Activated CD8-positive, alpha-beta T cell treated with anti-CD3 and anti-CD28 coated beads, Interleukin-2, amount 10 ng/mL, durations not matched to agents 7 days and 5 days (primary cell): ENCODE measurements at places on chromosomes 3 and 15.

DNA sequence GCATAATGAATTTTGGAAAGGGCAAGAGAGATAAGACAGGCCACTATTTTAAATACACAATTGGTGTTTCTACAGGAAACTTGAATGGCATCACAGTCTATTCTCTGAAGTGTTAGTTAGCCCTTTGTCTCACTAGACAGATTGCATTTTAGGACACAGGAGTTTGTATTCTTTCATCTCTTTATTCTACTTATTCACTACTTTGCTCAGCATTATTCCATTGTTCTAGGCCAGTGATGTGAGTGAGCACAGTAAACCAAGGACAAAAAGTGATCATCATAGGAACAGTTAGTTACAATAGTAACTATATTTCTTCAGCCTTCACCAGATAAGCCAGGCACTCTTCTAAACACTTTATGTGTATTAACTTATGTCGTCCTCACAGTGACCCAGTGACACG is 150.2 kb upstream of the SLCO3A1 start:
- no peak for DNase-seq

DNA sequence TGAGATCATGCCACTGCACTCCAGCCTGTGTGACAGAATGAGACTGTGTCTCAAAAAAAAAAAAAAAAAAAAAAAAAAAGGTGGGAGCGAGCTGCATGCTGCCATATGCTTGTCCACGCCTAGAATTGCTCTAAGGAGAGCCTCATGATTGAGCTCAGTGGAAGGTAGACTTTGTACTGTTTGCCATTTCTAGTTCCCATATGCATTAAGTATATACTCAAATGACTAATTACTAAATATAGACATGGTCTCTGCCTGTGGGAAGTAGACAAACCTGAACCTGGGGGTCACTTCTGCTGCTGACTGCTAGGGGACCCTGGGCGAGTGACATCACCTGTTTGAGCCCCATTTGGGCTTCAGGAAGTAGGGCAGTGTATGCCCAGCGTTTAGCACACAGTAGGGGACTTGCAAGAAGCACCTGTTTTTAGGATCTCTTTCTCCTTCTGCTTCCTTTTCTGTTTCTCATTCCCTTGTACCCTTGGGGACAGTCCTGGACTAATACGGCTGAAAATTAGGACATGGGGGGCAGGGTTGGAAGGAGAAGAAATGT is 27.2 kb downstream of the PRKCD start:
- DNase-seq, result no peak

- no peak for DNase-seq
These were observed 76.0 kb upstream of the ATP10A start for GRCh38 chr15:25939122-25939521.

DNA sequence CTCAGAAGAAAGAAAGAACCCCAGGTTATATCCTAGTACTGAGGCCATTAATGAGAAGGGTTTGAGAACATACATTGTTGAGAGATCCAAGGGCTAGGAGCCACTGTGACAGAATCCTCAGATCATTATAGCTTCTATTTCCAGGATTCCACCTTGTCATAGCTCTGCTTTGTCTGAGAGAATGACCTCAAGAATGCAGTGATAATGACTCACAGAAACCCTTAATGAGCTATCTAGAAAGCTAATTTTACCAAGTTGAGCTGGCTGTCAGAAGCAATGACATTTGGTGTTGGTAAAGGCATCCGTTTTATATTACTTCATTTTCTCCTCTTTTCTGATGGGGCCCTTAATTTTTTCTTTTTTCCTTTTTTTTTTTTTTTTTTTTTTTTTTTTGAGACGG is 10.9 kb downstream of the TRIP4 start:
- no peak for DNase-seq

DNA sequence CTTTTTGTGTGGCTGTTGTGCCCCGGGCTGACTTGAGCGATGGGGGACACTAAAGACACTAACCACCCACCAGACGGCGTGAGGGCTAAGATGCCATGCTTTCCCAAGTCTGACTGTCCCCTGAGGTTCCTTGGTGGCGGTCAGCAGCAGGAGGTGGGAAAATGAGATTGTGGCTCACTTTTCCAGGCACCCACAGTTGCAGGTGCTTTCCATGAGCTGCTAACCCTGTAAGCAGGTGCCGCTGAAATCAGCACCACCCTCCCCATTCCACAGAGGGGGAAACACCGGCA is 17.7 kb downstream of the PRR23E start:
- no peak for DNase-seq

DNA sequence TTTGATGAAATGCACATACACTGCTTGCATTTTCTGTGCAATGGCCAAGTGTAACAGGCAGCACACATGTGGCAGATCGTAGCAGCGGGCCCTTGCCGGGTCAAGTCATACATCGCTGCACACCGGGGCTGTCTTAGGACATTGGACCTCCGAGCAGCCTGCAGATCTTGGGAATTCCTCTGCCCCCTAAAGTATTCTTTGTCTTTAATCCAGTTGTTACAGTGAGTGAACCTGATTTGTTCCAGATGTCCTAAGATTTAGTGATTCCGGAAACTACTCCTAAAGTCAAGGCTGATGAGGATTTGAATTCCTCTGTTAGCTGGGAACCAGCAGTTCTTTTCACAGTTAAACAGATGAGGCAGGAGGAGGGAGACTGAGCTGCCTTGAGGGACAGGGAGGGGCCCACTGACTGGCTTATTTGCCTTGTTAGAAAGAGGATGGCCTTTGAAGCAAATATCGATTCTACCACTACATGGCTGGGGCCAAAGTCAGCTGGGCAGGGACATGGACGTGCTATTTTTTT is 190.7 kb upstream of the CTDSPL start:
- no peak for DNase-seq

DNA sequence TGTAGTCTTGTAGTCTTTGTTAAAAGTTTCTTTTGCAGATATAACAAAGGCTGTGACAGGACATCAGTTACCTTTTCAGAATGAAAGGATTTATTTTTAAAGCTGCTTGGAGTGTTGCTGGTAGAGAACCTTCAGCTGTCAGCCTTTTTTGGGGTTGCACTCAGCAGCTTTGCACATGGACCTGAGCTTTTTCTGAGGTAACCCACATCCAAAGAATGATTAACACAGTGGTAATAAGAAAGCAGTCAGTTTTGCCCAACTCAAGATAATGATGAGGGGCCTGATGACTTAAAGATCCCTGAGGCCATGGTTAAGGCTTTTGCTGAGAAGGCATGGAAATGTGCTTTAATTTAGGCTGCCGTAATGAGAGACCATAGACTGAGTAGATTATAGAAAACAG is 1042.7 kb downstream of the PLOD2 start:
- no peak for DNase-seq

- no peak for DNase-seq
These were observed 20.9 kb downstream of the SLC24A1 start for GRCh38 chr15:65642594-65642993.

GRCh38 chr3:41417574-41417973 is 218.3 kb downstream of the CTNNB1 start:
- DNase-seq, result no peak

DNA sequence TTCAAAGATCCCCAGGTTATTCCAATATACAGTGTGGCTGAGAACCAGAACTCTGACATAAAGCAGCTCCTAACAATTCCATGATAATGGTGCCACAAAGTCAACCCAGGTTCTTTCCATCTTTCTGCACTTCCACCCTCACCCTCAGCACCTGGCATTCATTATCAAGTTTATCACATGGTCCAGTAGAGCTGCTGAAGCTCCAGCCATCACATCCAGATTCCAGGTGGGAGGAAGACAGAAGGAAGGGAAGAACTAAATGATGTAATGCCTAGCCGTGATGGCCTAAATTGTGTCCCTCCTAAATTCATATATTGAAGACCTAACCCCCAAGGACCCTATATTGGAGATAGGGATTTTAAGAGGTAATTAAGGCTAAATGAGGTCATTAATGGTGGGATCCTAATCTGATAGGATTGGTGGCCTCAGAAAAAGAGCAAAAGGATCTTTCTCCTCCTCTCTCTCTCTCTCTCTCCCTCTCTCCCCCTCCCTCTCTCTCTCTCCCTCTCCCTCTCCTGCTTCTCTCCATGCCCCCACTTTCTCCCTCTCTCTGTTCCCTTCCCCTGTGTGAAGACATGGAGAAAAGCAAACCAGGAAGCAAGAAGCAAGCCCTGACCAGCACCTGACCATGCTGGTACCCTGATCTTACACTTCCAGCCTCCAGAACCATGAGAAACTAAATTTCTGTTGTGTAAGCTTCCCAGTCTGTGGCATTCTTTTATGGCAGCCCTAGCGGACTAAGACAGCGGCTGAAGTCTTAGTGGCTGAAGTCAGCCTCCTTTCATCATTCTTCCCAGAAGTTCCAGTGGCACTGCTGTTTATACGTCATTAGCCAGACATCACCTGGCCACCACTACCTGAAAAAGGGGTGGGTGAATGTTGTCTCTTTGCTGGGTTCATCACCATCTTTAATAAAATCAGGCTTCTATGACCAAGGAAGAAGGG is 369.7 kb upstream of the PROK2 start:
- DNase-seq, result no peak

GRCh38 chr15:80404761-80405553 is 775 bp downstream of the ARNT2 start:
- no peak for DNase-seq

DNA sequence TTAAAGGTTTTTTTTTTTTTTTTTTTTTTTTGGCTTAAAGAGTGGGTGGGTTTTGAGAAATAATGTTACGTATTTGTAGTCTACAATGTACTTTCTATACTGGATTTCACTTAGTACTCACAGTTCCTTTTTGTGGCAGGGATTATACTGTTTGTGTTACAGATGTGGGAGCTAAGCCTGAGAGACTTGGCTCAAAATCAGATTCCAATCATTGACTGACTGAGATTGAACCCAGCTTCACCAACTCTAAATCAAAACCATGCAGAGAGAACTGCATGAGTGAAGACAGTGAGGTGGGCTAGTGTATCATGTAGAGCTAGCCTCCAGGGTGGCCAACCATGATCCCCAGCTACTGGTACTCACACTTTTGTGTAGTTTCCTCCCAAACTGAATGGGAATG is 68.0 kb downstream of the TMEM108 start:
- DNase-seq, result no peak

DNA sequence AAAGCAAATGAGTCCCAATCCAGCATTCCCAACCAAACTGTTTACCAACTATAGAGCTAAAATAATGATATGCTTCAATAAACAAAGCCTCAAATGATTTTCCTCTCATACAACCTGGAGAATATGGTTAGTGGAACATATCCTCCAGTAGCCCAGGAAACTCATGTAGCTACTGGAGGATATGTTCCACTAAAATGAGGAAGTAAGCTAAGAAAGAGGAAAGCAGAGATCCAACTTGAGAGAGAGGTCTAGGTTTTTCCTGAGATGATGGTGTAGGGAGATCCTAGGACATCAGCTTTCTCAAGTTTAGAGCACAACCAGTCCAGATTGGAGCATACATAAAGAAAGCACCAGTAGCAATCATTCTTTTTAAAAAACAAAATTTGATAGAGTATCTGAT is 44.6 kb upstream of the SLC4A7 start:
- DNase-seq, result no peak

DNA sequence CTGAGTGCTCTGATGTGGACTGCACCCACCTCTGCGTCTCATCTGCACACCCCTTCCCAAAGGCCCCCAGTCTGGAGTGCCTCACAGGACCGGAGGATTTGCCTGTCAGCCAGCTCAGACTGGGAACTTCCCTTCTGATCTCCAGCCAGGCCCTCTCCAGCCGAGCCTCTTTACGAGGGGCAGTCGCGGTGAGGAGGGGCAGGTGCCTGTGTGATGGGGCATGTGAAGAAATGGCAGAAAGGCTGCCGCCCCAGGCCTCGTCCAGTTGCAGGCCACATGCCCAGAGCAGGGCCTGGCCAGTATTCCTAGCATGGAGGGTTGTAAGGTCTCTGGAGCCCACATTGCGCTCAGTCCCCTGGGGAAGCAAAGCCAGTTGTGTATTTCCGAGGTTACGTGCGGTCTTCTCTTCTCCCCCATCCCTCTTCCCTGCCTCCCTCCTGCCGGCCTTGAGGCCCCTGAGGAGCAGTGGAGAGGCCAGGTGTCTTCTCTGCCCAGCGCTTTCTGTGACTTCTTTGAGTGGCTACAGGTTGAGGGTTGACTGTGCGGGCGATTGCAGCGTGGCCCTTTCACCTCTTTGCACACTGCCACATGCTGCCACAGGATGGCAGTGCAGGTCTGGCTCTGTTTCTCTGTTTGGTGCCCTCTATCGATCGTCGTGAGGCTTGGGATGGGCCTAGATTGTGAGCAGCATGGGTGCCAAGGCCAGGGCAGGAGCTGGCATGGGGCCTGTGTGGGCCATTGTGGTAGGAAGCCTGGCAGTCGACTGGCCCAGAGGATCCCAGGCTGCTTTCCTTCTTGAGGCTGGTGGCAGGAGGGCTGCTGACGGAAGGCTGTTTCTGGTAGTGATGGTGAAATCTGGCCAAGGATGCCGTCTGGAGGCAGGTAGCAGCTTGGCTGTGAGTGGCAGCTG is 5.3 kb downstream of the CLK3 start:
- peak; percentile 87 for DNase-seq

GRCh38 chr3:151306168-151306810 is 10.3 kb downstream of the GPR87 start:
- no peak for DNase-seq

GRCh38 chr3:197181741-197182140 is 116.7 kb downstream of the DLG1 start:
- DNase-seq, result no peak

DNA sequence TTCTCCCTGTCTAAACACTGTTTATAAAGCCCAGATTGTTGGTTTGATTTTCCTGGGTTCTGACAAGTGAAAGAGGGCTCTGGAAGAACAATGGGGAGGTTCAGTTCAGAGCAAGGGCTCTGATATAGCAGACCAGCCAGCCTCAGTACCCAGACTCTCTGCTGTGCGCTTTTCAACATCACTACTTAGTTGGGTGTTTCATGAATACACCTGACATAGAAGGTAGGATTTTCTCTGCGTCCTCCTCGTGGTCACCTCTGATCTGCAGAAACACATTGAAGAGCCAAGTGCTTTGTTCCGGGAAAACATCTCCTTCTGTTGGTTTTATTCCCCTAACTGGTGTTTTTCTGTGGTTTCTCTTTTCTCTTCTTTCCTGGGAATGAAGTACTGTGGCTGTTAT is 99.5 kb downstream of the EPHB1 start:
- no peak for DNase-seq

DNA sequence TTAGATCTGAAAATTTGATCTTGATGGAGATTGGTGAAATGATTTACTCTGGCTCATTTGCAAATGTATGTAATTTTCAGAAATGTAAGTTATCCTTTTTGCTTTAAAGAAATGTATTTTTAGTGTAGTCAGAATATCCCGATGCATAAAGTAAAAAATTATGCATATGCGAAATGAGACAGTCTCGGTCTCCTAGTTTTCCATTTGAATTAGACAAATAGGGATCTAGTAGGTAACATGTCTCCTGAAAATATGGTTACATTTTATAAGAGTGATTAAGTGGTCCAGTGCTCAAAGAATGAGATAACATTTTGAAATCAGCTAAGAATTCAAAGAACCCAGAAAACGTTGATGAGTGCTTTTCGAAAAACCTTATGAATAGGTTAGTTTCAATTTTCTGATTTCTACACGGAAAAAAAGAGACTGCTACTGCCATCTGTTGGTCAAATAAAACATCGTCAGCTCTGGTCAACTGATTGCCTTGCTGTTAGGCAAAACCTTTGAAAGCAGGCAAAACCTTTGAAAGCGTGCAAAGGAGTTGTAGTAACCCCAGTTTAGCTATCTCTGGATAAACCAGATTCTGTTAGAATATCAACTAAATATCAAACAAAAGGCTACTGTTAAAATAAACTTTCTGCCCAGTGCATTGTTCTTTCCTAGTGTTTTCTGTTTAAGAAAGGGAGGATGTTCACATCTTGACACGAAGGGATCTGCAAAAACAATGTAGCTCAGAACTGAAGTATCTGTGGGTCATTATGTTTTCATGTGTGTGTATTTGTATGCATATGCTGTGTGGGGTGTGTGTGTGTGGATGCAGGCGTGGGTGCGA is 59.3 kb upstream of the CHMP2B start:
- DNase-seq, result peak; percentile 55

- DNase-seq, result peak; percentile 82
These were observed 32.9 kb downstream of the ZBTB11 start for GRCh38 chr3:101643861-101644613.
